ENCODE measurements at places on chromosomes 3 and 15. TPM values are rescaled to one million over a fixed set of nuclear protein-coding genes. Genes with fewer than 3 reads are reported as not detected.

The ZNF35 gene
- total RNA-seq, result 7.0 TPM

The ABHD17C gene
- 151 TPM for total RNA-seq

The ZSCAN2 gene
- total RNA-seq, result 8.2 TPM

The ANKRD34C gene
- total RNA-seq, result not detected

The ADGRG7 gene
- total RNA-seq, result 15.6 TPM

The CSTA gene
- 1.1 TPM for total RNA-seq

The MYZAP gene
- total RNA-seq, result 21.3 TPM

GRCh38 chr3:145557405-145557804 is 603.6 kb downstream of the PLOD2 start:
- DNase-seq, result no peak

DNA sequence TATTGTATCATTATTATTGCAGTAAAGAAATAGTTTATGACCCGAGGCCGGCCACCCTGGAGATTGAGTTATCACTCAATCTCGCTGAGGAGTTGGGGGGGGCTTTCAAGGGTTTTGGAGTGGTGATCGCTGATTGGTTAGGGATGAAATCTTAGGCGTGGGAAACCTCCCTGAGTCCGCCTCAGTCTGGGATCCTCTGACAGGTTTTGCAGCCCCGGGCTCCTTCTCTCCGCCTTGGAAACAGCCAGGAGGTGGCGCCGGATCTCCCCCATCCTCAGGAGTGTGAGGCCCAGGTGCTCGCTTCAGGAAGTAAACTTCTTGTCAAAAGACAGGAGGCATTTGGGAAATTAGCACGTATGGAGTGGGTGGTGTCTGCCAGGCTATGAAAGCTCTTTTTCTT is 41.1 kb upstream of the SEC61A1 start:
- peak; percentile 45 for DNase-seq

DNA sequence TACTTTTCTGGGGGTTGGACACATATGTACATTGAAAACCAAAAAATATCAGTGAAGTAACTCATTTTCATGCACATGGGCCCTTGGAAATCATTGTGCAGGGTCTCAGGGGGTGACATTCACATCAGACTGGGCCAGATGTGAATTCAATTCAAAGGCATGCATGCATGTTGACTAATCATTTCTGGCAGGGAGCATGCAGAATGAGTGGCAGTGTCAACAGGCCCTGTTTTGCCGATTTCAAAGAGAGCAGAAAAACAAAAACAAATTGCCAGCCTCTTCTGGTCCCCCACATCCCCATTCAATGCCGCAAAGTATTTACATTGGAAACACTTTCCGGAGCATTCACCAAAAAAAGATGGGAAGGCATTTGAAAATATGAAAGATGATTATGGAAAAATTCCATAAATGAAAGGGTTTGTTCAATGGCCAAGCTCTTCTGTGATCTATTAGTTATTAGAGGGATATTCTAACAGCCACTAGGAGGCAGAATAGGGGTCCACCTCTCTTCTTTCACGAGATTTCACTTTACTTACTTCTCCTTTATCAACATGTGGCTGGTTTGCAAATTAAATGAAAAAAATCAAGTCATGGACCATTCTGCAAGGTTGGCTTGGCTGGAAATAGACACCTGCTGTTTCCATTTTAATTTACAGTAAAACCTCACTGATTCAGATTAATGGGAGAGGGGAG is 119.9 kb upstream of the FEZF2 start:
- DNase-seq, result no peak

DNA sequence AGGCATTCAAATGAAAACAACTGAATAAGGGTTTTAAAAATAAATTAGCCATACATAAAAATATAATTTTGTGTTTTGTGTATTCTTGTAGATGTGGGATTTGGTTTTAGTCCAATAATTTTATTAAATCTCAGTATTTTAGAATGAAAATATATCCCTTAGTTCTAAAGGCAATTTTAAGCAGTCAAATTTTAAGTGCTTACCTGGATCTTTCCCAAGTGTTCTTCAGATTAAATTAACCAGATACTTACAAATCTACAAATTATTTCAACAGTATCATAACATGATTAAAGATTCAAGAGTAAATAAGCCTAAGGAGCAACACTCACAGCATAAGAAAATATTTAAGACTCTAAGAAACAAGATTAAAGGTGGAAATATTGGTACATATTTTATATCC is 275.0 kb upstream of the RBMS3 start:
- no peak for DNase-seq

DNA sequence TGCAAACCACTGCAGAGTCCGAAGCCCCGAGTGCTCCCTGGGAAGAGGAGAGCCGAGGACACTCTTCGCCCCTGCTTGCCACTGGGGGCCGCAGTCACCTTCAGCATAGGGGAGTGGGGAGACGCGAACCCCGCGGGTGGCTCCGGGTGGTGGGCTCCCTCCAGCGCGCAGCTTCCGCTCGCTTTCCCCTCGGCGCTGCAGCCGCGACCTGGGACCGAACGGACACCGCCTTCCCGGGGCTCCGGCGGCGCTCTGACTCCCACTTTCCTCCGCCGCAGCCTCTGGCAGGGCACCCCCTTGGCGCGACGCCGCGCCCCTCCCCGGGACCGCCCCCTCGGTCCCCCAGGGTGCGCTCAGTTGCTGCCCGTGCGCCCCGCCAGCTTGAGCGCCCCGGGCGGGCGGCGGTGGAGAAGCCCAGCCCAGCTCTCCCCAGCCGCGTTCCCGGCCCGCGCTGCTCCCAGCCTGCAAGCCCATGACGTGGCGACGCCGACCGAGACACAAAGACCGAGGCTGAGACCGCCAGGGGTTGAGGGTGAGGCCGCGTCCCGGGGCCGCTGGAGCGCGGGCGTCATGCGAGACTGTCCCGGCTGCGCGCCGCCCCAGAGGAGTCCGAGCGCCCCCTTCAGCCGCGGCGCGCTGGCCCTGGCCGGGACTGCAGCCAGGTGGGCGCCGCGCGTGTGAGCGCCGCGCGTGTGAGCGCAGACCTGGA is at the start of gene MINAR1:
Gene MINAR1, plus strand, starts transcription at position 701 of the 709 bp plus-strand sequence. CDS start 23,812 bp downstream, outside the sequence.
- peak; percentile 27 for DNase-seq

DNA sequence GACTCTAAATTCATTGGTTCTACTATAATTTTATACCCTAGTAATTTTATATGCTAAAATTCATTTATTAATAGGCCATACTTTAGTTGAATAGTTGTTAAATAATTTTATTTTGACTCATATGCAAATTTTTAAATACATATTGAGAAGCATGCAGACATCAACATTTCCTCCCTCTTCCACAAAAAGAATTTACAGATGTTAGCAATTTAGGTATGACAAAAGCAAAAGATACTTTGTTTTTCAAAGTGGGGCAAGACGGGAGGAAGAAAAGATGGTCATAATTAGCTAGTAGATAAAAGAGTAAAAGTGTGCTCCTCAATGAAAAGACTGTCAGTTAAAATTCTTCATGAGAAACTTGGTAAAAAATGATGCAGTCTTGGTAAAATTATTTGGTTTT is 148.9 kb upstream of the TSPAN3 start:
- no peak for DNase-seq

- DNase-seq, result no peak
Measured at GRCh38 chr3:32841341-32841740, 23.5 kb downstream of the TRIM71 start.

GRCh38 chr15:63818629-63819028 is 15.1 kb downstream of the HERC1 start:
- no peak for DNase-seq

DNA sequence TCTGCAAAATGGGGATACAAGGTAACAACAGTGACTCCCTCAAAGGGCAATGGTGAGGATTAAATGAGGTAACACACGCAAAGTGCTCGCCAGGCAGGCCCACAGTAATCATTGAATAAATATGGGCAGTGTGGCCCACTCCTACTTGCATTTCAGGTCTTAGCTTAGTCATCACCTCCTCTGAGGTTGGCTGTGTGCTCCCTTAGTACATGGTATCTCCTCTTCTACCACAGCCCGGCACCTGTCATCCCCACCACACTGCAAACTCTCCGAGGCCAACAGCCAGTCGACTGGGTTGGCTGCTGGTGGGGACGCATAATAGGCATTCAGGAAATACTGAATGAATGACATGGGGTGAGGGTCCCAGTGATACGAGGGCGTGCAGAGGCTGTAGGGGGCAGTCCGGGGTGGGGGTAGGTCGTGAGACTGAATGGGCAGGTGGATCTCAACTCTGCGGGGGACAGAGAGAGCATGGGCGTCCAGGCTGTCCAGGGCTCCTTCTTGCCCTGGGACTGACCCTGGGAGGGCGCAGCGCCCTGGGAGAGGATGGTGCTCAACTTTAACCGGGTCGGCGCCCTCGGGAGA is 375 bp upstream of the MYZAP start:
- no peak for DNase-seq

DNA sequence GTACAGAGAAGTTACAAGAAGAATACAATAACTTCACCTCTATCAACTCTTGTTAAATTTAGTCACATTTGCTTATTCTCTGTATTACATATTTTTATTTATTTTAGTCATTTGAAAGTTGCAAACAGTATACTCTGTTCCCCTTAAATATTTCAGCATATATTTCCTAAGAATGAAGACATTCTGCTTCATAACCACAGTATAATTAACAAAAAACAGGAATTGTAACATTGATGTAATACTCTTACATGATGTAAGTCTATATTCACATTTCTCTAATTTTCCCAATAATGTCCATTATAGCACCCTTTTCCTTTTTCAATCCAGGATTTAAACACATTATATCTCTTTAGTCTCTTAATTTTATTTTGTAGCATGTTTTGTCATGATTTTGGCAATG is 112.0 kb downstream of the AKAP13 start:
- DNase-seq, result no peak

DNA sequence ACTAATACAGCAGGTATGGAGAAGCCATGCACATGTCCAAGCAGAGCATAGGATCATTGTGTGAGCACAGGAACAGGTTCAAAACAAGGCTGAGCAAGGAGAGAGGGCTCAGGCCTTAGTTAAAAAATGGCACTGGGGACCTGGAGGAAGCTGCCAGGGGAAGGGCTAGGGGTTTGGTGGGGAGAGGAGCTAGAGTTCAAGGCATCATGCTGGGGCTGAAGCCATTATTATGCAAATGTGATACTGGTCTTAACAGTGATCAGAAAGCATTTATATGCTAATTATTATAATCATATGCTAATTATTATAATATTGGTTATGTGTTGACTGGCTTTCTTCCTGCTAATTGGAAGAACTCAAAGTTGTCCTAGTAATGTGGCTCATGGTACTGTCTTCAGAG is 546.0 kb upstream of the CFAP20DC start:
- DNase-seq, result no peak

- peak; percentile 65 for DNase-seq
Measured at GRCh38 chr15:38354315-38354929, 99.5 kb upstream of the FAM98B start.

DNA sequence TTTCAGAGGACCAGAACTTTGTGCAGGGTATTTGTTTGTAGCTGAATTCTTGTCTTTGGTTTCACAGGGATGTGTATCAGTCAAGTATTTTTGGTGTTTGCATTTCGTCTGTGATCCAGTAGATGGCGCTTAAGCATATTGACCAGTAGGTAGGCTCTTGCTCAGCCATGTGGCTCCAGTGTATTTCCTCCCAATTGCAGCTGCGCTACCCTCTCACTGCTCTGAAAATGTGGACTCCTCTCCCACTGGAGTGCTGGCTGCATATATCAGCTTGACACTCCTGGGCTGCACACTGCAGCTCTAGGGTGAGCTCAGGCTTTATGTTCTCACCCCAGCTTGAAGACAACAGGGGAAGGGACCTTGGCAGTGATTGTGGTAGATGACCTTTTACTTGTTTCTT is 1264.3 kb upstream of the ALCAM start:
- no peak for DNase-seq

GRCh38 chr15:60448668-60449360 is 30.1 kb downstream of the ICE2 start:
- DNase-seq, result no peak

DNA sequence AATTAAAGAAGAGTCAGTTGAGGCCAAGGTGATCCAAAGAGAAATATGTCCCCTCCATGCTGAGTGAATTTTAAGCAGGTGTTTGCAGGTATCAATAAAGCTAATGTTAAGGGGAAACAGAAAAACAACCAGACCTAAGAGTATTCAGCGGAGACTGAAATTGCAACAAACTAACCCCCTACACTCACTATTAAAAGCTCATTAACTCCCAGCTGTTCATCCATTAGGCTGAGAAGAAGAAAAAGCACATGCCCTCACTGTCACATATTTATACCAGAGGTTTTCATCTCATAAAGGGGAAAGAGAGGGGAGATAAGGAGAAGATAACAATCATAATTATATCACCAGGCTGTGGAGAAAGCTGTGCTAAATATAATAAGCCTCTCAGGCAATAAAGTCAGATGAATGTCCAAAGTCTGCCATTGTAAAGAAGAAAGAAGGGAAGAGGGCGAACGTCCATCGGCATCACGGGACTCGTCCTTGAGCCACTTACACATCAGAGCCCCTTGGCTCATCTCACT is 145.2 kb downstream of the TAFA4 start:
- no peak for DNase-seq

DNA sequence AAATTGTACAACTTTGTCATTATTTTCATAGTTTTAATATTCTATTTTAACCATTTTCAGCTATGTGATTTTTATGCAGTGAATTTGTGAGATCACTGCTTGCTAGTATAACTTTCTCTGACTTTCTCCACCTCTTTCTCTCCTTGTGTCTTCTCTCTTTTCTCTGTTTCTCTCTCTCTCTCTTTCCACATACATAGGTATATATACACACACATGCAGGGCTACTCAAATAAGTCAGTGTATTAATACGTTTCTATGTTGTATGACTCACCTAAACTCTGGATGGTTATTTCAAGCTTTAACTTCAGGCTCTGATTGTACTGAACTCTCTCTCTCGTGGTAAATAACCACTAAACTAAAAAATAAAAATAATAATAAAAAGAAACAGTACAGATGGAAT is 1389.3 kb upstream of the ALCAM start:
- no peak for DNase-seq

DNA sequence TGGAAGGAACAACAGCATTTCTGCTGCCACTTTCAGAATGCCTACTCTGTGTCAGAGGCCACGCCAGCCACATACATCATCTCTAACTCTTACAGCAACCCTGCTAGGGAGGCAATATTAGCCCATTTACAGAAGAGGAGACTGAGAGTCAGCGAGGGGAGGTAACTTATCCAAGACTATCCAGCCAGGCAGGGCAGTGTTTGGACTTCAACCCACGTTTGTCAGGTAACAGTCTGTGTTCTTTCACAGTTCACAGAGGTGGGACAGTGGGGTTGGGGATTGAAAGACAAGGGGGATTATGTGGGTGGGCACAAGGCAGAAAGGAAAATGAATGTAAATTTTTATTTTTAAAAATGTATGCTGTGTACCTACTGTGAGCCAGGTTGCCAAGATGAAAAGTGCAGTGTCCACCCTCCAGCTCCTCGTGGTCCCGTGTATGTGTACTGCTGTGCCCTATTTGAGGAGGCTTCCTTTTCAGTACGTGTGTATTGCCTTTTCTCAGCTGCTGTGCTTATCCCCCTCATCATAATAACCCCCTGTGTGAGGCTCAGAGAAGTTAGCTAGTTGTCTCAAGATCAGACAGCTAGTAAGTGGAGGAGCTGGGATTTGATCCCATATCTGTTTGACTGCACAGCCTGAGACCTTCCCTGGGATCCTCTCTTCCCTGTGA is 16.5 kb upstream of the ATP2B2 start:
- DNase-seq, result no peak
